A673 (cell line): ENCODE measurements at places on chromosomes 1 and 21. TPM values are rescaled to one million over a fixed set of nuclear protein-coding genes. Genes with fewer than 3 reads are reported as not detected.

The CLCA4 gene
- total RNA-seq = not detected in 2 replicates

- no peak overlapping the region for H3K4me3 ChIP-seq
- H3K27me3 ChIP-seq = no peaks in the 10 kb centered on the region
- no peaks in the 10 kb centered on the region for H3K36me3 ChIP-seq
- H3K4me1 ChIP-seq = no peaks in the 10 kb centered on the region
- H3K27ac ChIP-seq = no peak overlapping the region
Observed at GRCh38 chr21:44368711-44369446, 15.5 kb downstream of the TRPM2 start.

DNA sequence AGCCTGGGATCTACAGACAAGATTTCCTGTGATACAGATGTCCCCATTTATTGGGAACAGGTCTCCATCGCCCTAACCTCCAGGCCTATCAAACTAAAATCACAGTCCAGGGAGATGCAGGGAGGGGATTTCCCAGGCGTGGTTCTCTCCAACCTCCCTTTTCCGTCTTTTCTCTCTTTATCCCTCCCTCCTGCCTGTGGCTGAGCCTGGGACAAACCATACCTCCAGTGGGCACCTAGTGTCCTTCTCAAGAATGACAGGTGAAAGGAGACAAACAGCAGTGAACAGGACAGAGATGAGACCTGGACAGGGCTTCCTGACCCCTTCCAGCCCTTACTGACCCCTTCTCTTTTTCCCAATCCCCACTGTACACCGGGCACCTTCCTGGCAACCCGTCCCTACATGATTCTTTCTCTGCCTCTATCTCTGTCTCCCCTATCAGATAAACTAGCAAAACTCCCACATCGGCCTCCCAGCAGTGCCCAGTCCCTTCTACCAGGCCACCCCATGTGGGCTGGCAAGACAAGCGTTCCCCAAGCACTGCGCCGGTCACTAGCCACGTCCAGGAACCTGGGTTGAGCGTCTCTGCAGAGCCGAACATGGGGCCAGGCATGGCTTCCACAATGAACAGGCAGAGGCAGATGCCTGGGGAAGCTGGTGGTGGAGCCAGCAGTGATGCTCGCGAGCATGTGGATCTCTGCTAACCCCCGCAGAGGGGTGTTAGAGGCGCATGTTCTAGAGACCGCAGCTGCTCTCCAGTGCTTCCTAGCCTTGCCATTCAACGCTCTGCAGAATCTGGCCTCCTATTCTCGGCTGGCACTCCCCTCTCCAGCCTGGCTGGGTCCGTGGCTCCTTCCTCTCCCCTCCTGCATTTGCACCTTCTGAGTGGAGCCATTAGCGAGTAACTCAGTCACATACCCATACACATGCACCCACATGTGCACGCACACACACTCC is 54.7 kb downstream of the ELK4 start:
- H3K4me3 ChIP-seq = no peak overlapping the region
- peaks cover 57% of the 10 kb centered on the region for H3K27me3 ChIP-seq
- H3K4me1 ChIP-seq = no peaks in the 10 kb centered on the region
- no peak overlapping the region for H3K27ac ChIP-seq
- no peak for DNase-seq
- H3K36me3 ChIP-seq = no peaks in the 10 kb centered on the region

DNA sequence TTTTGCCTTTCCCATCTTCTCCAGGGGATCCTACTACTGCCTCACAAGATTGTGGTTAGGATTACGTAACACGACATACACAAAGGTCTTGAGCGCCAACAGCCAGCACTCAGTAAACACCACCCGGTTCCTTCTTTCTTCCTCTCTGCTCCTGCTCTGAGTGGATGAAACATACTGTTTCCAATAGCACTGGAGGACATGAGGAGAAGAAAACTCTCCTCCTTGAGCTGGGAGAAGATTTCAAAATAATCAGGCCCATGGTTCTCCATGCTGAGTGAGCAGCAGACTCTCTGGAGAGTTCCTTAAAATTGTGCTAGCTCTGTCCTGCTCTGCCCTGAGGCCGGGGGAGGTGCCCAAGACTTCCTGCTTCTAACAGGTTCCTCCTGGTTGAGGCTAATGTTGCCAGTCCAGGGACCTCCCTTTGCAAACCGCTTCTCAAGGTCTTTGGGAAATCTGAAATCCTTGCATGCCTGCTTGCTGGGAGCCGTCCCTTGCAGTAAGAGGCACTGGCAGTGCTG is 29.4 kb upstream of the MX1 start:
- DNase-seq = no peak
- H3K27me3 ChIP-seq = no peaks in the 10 kb centered on the region
- H3K27ac ChIP-seq = no peak overlapping the region
- no peaks in the 10 kb centered on the region for H3K36me3 ChIP-seq
- no peaks in the 10 kb centered on the region for H3K4me1 ChIP-seq

GRCh38 chr1:206513312-206514111 is 6.2 kb downstream of the RASSF5 start:
- H3K36me3 ChIP-seq = no peaks in the 10 kb centered on the region
- no peak for DNase-seq
- H3K27ac ChIP-seq = no peak overlapping the region
- peaks cover 10% of the 10 kb centered on the region for H3K4me1 ChIP-seq
- peaks cover 10% of the 10 kb centered on the region for H3K27me3 ChIP-seq

GRCh38 chr1:182348961-182349747 is 42.4 kb downstream of the GLUL start:
- H3K4me3 ChIP-seq = no peak overlapping the region
- no peaks in the 10 kb centered on the region for H3K4me1 ChIP-seq
- H3K27ac ChIP-seq = no peak overlapping the region
- no peaks in the 10 kb centered on the region for H3K27me3 ChIP-seq
- DNase-seq = no peak
